ENCODE measurements at places on chromosomes 11 and 22.

DNA sequence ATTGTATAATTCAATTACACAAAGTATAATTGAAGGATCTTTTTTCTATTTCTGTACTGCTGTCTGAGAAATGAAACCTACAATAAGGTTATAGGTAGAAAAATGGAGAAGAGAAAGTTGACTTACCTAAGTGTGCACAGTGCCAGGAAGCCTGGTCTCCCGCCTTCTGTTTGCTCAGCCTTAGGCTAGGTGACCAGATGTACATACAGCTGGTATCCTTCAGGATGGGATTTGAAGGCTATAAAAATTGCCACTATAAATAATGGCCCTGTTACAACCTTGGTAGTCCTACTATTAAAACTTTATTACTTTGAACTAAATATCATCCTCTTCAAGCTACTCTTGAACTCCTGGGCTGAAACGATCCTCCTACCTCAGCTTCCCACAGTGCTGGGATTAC is 19.7 kb downstream of the OR51E2 start:
- DNase-seq, result peak; percentile 54

DNA sequence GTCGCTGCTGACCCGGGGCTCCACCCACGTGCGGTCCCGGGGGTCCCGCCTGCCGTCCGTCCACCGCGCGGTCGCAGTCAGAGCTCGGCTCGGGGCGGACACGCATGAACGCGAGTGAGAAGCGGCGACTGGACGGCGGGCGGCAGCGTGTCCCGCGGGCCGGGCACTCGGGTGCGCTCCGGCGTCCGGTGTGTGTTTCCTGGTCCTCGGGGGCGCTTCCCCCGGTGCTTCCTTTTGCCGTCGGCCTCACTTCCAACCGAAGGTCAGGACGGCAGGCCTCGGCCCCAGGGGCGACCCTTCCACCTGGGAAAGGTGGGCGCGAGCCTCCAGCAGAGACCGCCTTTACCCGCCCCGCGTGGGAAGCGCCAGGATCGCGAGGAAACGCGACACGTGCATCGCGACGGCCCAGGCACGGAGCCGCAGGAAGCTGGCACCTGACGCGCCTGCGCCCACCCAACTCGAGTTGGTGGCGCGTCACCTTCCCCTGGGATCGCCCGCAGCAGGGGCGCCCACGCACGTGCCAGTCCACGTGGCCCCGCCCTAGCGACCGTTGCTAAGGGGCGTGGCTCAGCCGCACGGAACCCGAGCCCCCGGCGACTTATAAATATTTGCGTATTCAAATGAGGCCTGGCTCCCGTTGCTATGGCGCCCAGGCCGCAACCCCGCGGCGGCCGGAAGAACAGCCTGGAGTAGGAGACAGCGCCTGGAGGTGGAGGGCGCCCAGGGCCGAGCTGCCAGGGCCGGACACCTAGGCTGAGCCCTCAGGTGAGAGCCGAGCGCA is at the start of gene LRRC56:
LRRC56 (plus strand) TSS at position 687 of the 781 bp plus-strand sequence. CDS start 3,158 bp downstream, outside the sequence.
- no peak for DNase-seq

DNA sequence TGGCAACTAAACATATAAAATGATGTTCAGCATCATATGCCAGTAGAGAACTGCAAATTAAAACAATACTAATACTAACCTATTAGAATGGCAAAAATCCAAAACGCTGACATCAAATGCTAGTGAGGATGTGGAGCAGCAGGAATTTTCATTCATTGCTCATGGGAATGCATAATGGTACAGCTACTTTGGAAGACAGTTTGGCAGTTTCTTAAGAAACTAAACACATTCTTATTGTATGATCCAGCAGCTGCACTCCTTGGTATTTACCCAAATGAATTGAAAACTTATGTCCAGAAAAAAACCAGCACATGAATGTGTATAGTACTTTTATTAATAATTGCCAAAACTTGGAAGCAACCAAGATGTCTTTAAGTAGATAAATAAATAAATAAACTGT is 258.0 kb downstream of the TENM4 start:
- no peak for DNase-seq

- DNase-seq, result no peak
Observed at GRCh38 chr11:12076840-12077534, 33.4 kb upstream of the MICAL2 start.

DNA sequence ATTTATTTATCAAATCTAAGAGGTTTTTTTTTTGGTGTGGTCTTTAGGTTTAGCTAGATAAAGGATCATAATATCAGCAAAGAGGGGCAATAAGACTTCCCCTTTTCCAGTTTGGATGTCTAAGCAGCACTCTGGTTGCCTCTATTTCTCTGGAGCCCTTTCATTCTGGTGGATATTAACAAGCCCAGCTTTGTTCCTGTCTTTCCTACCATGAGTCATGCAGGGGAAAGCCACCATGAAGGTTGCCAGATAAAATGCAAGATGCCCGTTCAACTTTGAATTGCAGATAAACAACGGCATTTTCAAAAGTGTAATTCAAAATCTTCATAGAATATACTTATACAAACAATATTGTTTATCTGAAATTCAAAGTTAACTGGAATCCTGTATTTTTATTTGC is 143.6 kb downstream of the ADAMTS15 start:
- DNase-seq, result no peak

DNA sequence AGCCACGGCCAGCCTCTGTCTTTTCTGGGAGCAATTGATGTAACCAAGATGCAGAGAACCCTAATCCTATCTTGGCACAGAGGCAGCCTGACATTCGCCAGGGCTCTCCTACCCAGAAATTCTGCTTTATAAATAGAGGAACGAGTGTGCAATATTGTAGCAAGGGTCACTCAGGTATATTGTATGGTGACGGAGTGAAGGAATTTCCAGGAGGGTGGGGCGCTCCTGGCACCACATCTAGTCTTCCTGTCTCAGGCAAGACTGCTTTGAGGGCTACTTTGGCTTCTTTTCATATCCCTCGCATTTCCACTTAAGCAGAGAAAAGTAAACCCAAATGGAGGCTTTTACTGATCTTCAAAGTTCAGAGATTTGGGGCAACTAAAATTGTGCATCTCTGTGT is 114.4 kb downstream of the BARX2 start:
- no peak for DNase-seq

- peak; percentile 62 for DNase-seq
Observed at GRCh38 chr22:29344137-29344536, 28.6 kb upstream of the RASL10A start.

DNA sequence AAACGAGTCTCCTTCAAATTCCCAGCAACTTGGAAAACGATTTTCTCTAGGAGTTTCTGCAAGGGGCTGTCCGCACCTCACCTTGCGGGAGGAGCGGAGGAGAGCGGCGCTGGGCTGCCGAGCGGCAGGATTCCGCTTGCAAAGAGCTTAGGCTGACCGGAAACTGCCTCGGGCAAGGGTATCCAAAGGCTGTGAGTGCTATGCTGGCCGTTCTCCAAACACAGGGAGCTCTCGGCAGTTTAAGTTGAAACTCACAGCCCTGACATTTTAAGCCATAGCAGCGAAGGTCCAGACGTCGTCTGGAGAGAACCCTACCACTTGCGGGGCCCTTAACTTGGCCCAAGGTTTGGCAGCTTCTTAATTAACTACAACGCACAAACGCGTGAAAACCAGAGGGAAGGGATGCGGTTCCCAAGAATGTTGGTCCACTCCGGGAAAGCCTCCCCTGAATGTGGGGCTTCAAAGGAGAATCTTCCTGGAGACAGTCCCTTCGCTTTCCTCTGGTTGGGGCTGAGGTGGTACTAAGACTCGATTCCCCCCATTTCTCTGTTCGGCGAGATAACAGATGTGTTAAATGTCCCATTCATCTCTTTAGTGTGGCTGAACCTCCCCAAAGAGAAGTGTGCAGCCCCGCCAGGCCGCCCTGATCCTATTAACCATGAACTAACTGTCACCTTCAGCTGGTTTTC is 1.1 kb upstream of the DBX1 start:
- no peak for DNase-seq
